Ammon's horn (tissue), 1 donor: ENCODE measurements at places on chromosomes 16 and 17.

DNA sequence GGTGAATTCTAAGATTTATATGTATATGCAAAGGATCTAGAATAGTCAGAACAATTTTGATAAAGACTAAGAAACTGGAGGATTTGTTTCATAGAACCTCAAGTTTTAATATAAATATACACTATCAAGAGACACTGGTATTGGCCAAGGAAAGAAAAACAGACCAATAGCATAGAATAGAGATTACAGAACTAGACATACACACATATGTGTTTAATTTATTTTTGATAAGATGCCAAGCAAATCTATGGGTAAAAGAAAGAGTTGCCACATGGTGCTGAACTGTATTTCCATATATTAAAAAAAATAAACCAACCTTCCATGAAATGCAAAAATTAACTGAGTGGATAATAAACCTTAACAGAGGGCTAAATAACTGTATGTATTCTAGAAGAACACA lies 27.9 kb upstream of the LRRC37A3 start:
- DNase-seq, result no peak

GRCh38 chr16:25040543-25040942 lies 25.4 kb upstream of the ARHGAP17 start:
- no peak for DNase-seq

DNA sequence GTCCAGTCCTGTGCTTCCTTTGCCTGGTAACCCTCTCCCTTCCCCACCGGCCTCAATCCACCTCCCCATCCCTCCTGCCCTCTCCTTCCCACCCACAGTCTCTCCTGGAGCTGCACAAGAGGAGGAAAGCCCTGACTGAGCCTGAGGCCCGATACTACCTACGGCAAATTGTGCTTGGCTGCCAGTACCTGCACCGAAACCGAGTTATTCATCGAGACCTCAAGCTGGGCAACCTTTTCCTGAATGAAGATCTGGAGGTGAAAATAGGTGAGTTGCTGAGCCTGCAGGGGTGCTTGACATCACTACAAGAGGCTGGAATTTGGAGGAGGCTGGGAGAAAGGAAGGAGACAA lies 1.3 kb downstream of the PLK1 start:
- DNase-seq, result no peak

GRCh38 chr17:81545160-81545949 lies 6.8 kb downstream of the FAAP100 start:
- no peak for DNase-seq

DNA sequence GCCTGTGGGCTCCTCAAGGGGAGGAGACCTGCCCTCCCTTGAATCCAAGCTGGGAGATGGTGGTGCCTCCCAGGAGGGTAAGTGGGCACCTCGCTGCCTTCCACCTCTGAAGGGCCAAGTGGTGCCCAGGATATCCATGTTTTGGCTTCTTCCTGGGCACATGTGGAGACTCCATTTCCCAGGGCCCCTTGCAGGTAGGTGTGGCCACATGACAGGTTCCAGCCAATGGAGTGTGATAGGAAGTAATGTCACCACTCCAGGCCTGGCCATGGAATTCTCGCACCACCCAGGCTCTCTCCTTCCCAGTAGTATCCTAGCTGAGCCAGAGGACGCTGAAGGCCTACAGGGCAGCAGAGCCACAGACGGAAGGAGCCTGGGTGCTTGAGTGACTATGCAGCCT lies 17.6 kb upstream of the PEMT start:
- DNase-seq, result no peak

DNA sequence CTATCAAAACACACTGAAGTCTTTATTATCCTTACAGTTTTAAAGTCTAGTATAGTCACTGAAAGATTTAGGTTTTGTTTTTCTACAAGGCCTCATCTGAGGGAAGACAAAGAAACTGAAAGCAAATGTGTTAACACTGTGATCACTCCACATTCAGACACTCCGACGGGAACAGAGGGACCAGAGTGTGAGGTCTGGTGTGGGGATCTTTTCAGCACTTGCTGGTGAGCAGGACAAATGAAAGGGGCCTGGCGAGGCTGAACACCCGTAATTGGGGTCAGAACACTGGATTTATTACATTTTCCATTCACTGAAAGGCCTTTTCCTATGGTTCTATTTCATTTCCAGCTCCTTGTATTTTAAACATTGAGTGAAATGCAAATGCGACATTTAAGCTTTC lies 910.5 kb downstream of the CDH11 start:
- DNase-seq, result no peak

GRCh38 chr17:33661975-33662374 lies 368.9 kb upstream of the ASIC2 start:
- DNase-seq, result no peak

- no peak for DNase-seq
These were observed 8.5 kb upstream of the MED11 start for GRCh38 chr17:4722678-4723240.

DNA sequence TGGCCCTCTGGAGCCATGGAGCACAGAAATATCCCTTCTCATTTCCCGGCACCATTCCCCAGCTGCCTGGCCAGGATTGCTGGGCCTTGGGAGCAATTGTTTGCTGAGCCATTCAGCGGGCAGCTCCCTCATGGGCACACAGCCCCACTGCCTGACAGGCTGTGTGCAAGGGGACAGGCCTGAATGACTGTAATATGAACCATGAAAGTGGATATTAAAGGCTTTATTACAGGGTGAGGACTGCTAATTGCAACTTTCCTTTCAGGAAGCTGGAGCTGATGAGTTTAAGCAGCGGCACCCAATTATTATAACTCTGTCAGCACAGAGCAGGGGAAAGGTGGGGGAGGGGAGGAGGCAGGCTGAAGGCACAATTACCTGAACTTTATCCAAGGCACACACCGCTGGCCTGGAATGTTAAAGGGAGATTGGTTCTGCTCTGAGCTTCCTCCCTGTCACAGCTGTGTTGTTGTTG lies 159.8 kb upstream of the SDK2 start:
- DNase-seq, result no peak

DNA sequence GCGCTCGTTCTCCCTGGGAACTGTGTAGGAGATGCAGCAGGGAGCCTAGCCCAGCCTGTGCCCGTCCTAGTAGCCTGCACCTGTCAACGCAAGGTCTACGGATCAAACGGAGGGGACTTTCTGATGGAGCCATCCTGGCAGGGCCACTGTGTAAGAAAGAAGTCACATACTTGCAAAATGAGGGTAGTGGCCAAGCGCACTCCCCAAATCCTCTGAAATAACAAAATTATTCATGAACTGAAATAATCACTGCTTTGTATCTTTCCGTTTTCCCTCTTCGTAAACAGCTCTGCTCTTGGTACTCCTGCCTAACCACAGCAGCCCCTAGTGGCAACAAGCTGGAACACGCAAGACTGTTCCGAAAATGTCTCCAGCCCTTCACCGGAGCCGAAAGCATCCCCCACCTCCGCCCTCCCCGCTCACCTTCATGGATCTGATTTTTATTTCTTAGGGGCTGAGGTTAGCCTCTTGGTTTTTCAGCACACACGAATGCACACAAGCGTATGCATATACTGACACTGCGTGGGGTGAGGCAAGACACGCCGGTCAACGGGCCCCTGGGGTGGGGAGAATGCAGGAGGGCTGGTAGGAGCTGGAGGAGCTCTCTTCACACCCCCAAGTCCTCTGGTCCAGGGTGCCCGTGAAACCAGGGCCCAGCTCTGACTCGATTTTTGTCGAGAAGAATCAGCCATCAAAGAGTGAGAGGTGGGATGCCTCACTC lies 100.8 kb downstream of the ABCC12 start:
- DNase-seq, result peak; percentile 89

- DNase-seq, result no peak
These were observed 13.9 kb upstream of the ABCA8 start for GRCh38 chr17:68969101-68969500.

DNA sequence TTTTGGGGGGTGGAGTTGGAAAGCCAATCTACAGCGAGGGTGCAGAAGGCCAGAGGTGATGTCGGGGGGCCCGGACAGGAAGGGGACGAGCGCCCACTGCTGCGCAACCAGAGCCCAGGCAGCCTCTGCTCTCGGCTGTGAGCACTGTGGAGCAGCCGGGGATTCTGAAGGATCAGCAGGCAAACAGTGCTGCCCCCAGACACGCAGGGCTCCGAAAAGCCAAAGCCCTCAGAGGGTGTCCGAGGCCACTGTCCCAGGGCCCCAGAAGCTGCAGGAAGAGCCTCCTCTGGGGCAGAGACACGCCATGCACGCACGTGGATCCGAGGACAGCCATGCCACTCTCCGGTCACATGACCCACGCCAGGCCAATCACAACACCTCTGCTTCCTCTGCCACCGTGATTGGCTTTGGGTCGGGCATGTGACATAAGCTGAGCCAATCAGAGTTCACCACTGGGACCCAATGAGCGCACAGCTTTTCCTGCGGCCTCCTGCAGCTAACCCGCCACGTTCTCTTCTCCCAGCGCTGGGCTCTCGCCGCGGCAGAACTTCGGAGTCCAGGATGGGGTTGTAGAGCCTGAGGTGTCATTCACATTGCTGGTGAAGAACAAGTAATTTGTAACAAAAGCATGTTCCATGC lies 40.7 kb downstream of the ACTG1 start:
- peak; percentile 78 for DNase-seq

DNA sequence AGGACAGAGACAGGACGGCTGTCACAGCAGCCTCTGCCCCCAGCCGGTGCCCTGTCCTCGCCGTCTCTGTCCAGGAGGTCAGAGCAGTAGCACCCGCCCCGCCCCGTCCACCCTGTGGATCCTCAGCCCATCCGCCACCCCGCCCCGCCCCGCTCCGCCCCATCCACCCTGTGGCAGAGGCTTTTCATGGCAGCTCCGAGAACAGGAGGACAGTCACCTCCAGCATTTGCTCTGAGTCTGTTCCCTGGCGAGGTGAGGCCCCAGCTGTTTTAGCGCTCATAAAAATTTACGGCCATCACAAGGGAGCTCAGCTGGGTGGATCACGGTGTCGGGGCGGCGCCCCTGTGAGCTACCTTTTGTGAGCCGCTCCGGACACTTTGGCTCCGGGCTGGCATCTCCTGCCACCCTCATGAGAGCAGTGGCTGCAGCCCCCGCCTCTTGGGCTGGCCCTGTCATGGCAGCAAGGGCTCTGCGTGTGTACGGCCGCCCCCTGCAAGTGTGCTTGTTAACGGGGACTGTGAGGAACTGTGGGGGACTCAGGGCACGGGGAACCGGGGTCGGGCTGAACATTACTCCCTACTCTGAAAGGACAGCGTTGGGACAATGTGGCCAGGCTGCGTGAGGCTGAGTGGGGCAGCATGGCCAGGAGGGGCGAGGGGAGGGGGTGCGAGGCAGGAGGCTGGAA lies 32.3 kb upstream of the GNG13 start:
- no peak for DNase-seq

- DNase-seq, result no peak
These were observed 123.1 kb upstream of the MAF start for GRCh38 chr16:79723583-79724168.

- peak; percentile 34 for DNase-seq
These were observed 151.1 kb upstream of the MAF start for GRCh38 chr16:79751471-79752184.

DNA sequence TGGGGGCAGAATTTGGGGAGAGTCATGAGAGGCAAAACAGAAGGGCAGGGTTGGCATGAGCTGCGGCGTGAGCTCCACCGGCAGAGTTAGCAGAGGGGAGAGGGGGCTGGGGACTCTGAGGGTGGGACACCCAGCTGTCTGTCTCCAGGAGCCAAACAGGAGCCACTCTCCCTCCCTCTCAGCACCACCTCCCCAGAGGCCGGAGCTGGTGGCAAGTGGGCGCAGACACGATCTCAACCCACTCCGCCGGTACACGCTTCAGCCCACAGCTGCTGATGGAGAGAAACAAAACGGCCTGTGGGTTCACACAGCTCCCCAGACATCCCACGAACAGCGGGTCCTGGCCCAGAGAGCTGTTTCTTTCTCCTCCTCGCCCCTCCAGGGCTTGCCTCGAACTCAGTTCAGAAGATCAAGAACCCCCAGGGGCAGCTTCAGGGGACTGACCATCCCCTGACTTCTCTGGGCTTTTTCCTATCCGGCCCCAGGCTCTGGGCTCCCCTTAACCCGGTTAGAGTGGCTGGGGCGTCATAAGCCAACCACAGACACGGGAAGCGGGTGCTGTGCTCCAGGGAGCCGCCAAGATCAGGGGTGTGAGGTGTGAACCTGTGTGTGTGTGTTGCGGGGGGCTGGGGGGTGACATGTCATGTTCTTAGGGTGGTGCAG lies 7.6 kb downstream of the RHBDF2 start:
- DNase-seq, result no peak

DNA sequence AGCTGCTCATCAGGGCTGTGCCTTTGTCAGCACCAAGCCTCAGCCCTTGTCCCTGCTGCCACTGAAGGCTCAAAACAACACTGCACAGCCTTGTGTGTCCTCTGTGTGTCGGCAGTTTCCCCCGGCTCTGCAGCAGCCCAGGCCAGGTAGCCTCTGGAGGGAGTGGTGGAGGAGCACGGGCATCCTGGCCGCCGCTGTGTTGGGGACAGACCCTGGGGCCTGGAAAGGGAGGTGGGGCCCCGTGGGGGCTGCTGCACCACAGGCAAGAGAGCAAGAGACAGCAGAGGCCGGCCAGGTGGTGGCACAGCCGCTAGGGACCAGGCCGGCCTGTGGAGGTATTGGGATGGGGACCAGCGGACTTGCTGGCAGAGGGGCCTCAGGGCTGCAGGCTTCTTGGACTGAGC lies 96.9 kb upstream of the ZNF750 start:
- no peak for DNase-seq

GRCh38 chr16:88477631-88478519 lies 24.8 kb downstream of the ZFPM1 start:
- no peak for DNase-seq

- no peak for DNase-seq
These were observed 4.4 kb downstream of the CDK5RAP3 start for GRCh38 chr17:47975189-47975822.

DNA sequence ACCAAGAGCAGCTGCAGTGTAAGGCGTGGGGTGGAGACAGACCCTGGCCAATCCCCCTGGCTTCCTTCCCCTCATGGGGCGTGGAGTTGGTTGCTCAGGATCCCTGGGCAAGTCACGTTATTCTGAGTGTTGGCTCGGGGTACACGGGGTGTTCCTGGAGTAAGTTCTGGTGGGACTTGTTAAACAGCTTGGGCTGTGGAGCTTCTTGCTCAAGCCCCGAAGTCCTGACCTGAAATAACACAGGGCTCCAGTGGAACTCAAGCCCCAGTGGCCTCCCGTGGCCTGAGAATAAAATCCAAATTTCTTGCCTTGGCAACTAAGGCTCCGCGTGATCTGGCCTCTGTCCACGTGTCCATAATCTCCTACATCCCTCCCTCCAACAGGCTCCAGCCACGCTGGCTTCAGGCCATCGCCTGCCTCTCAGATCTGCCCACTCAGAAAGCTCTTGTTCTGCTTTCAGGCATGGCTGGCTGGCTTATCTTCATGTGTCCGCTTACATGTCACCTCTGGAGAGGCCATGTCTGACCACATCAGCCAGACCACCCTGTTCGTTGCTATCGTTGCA lies 49.3 kb upstream of the BCO1 start:
- DNase-seq, result peak; percentile 90

GRCh38 chr16:12558641-12559040 lies 245.0 kb downstream of the CPPED1 start:
- peak; percentile 24 for DNase-seq
